ENCODE measurements at places on chromosomes 13 and 19. TPM values are rescaled to one million over a fixed set of nuclear protein-coding genes. Genes with fewer than 3 reads are reported as not detected.

AMER2 gene
- not detected for total RNA-seq

ZNF154 gene
- not detected for total RNA-seq

LYPD5 gene
- total RNA-seq, result 0.39 TPM

PRR12 gene
- 35.7 TPM for total RNA-seq

CDK8 gene
- total RNA-seq, result 9.7 TPM

KLK4 gene
- total RNA-seq, result not detected

CD37 gene
- total RNA-seq, result not detected

PLK5 gene
- not detected for total RNA-seq

APOC1 gene
- 110 TPM for total RNA-seq

POP4 gene
- 193 TPM for total RNA-seq
